NK-92 treated with Interleukin-12 subunit alpha and Interleukin-12 subunit beta, amount 100 ng/mL, for 24 hours (cell line): ENCODE measurements at places on chromosomes 6 and 20.

GRCh38 chr6:147716434-147716833 lies 207.9 kb downstream of the SAMD5 start:
- no peak for DNase-seq

GRCh38 chr6:138393871-138394783 lies 9.9 kb upstream of the HEBP2 start:
- no peak for DNase-seq

GRCh38 chr6:131929264-131929663 lies 21.9 kb downstream of the CCN2 start:
- DNase-seq = no peak

- no peak for DNase-seq
Measured at GRCh38 chr6:131215219-131215618, 80.0 kb downstream of the AKAP7 start.

DNA sequence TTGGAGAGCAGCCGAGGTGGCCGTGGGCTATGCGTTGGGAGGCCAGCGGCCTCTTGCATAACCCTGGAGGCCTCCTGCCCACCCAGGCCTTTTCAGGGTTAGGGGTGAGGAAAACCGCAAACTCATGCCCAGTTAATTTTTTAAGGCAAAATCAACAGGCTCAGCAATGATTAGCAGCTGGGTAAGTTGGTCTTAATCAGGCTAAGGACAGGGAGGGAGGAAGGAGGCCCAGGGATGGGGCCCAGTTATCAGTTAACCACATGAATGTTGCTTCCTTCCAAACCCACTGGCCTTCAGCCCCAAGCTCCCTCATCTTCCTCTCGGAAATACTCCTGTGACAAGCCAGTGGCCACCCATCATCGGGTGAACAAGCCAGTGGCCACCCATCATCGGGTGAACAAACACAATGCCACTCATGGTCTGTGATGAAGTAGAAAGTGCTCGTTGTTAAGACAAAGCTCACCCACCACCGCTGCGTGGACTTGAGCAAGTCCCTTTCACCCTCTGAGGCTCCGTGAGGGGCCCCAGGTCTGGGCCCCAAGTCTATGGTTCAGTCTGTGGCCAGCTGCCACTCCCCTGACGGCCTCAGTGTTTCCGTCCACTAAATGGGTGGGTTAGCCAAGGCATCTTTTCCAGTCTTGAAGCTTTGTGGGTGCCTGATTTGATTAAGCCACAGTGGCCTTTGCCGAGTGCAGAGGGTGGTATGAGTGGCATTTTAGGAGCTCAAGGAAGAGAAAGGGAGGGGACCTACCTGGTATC lies 39.4 kb downstream of the HNF4A start:
- DNase-seq = no peak

DNA sequence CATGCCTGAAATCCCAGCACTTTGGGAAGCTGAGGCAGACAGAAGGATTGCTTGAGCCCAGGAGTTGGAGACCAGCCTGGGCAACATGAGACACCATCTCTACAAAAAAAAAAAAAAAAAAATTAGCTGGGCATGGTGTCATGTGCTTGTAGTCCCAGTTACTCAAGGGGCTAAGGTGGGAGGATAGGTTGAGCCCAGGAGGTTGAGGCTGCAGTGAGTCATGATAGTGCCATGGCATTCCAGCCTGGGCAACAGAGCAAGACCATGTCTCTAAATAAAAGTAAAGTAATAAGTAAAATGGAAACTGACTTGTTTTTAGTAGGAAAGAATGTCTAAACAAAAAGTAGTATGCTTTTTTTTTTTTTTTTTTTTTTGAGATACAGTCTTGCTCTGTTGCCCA lies 240.7 kb downstream of the ARID1B start:
- no peak for DNase-seq

DNA sequence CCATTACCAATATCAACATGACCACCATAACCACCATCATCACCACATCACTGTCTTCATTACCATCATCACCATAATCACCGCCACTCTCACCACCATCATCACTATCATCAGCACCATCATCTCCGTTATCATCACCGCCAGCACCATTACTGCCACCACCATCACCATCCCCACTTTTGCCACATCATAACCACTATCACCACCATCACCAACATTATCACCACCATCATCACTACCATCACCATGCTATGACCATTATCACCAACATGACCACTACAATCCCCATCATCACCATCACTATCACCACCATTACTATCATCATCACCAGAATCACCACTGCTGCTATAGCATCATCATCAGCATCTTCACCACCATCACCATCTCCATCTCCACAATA lies 25.7 kb downstream of the CST2 start:
- no peak for DNase-seq

DNA sequence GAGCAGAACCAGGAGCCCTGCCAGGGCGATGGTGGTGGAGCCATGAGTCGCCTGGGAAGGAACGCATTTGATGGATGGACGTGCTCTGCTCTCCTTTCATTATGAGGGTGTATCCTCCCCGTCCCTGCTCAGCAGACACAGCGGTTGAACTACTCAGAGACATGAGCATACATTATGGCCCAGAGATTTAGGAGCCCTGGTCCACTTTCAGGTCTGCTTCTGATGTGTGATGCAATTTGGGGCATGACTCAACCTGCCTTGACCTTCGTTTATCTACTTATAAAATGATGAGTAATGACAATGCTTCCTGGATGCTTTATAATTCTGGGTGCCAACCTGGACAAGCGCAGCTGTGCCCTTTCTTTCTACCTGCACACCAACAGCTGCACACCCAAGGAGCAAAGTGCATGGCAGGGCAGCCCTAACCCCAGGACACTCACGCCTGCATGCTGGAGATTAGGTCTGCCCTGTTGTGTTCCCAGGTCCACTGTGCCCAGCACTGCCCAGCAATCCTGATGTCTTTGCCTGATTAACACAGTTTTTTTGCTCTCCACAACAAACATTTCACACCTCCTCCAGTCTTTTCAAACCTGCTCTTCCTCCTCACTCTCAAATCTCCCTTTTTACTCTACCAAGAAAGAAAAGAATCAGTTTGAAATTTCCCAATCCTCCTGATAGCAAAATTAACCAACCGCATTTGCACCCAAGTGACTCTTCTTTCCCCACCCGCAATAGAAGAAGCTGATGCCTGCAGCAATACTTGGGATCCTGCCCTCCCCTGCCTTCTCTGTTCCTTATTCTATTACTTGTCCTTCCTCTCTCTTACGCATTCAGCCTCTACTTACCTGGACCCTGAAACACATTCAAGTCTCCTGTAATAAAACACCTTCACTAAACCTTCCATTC lies 81.2 kb downstream of the EZR start:
- DNase-seq = no peak
